Amniotic stem cell (primary cell): ENCODE measurements at places on chromosomes 3 and 15.

DNA sequence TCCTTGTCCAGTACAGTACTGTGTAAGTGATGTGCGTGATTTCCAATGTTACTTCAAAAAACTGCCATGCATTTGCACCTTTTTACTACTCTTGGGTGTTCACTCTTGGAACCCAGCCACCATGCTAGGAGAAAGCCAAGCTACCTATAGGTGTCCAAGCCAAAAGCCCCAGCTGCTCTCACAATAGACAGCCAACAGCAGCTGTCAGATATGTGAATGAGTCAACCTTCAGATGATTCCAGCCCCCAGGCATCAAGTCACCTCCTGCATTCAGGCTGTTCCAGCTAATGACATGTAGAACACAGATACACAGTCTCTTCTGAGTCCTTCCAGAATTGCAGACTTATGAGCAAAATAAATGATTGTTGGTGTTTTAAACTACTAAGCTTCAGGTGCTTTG is 417.7 kb upstream of the TGFBR2 start:
- DNase-seq, result no peak

DNA sequence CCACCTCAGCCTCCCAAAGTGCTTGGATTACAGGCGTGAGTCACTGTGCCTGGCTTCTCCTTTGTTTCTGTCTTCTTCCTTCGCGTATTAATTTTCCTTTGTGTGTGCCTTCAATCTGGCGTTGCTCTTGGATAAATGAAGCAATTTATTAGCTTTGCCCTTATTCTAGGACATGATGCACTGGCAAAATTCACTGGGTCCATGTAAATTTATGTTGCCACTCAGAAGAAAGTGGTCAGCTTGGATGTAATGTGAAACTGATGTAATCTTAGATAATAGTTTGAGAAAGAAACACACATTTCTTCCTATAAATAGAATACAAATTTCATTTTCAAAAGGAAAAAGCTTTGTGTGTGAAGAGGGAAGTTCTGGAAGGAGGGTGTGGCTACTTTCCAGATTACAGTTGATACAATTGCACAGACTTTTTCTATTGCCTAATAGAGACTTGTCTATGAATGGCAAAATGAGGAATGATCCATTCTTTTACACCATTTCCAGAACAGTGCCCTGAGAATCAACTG is 23.3 kb upstream of the ATP1B3 start:
- DNase-seq, result no peak

- DNase-seq, result no peak
These were observed 101.7 kb downstream of the CD200R1L start for GRCh38 chr3:112744825-112745566.

- DNase-seq, result no peak
These were observed 115.8 kb upstream of the CTDSPL start for GRCh38 chr3:37745921-37746320.

DNA sequence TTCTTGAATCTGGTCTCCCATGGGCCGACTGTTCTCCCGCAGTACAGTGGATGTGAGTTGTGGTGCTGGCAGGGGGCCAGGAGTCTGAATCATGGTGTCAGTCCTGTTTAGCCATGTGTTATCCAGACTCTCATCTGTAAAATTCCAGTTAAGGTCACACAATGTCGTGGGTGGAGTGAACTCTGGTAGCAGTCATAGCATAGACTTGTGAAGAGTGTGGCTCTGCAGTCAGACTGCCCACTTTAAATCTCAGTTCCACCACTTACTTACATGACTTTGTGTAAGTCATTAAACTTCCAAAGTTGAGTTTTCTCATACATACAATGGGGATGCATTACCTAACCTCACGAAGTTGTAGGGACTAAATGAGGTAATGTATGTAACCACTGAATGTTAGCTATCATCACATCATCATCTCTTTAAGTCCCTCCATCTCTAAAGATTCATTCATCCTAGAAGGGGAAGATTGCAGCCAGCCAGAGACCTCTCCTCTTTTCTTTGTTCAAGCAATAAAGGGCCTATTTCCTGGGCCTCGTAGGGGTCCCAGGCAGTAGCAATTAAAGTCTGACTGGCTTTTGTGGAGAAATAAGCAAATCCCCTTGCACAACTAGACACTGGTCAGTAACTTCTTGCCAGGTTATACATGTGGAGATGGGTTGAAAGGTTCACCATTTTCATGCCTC is 93.9 kb downstream of the PCCB start:
- peak; percentile 72 for DNase-seq

DNA sequence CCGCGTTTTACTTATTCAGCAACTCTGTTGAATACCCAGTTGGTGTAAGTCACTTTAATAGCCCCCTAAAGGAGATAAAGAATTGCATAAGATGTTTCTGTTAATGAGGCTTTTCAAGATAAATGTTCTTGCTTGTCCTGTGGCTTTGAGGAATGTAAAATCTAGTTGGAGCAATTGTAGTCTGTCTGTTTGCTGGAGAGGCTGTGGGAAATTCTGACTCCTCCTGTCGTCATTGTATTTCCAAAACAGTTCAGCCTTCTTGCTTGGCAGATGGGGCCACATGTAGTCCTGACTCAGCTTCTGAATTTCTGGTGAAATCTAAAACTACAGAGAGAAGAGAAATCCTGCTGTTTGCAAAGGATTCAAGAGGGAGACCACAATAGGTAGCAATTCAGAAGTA is 114.4 kb downstream of the RYR3 start:
- DNase-seq, result no peak

DNA sequence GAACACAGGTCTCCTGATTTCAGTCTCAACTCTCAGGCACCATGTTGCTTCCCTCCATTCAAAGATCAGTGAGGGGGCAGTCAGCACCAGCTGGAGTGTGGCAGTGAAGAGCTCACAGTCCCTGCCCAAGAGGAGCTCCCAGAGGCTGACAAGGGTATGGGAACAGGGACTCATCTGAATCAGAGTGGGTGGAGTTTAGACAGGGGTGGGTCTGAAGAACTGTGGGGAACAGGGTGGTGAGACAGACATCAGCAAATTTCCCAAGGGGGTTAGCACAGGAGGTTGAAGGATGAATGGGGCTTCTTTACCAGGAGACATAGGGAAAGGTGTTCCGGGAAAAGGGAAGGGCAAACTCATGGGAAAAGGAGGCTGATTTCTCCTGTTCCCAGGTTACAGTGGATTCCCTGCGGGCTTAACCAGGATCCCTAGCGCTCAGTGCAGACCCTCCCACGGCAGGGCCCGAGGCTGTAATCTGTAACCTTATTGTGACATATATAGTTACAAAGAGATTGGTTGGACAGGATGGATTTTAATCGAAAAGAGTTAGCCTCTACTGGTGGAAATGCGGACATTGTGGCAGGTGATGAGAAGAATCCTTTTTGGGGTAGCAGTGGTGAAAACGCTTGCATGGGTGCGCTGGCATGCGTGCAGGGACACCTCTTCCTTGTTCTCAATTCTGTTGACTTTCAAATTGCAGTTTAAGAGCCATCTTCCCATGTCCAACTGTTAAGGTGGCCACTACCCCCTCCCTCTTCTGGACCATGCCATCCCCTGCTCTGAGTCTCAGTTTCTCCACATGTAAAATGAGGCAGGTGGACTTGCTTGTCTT is 160.3 kb downstream of the SMAD6 start:
- no peak for DNase-seq

DNA sequence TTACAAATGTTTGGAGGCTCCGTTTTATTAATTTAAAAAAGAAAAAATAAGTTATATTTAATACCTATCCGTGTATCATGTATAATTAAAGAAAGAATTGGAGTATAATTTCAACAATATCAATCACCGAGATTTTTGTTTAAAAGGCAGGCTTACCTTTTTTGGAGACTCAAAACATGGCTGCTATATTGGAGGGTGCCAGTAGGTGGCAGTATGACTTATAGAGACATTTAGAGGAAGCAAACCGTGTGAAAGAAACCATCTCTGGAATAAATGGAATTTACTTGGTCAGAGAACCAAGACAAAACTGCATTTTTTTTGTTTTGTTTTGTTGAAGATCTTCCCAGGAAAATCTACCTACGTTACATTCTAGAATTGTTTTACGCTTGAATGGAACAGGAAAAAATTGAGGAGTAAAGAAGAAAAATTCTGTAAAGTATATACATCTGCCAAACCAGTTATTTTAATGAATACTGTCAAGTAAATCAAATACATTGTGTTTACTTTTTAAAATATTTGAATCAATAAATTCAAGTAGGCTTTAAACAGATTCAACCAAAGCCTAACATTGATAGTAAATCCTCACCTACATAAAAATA is 802.6 kb upstream of the ALCAM start:
- DNase-seq, result no peak

GRCh38 chr3:114706591-114707232 is 412.9 kb downstream of the TIGIT start:
- DNase-seq, result peak; percentile 5

GRCh38 chr15:27017168-27017809 is 46.3 kb downstream of the GABRG3 start:
- no peak for DNase-seq

GRCh38 chr3:11589706-11590105 is 54.0 kb downstream of the VGLL4 start:
- DNase-seq, result no peak

DNA sequence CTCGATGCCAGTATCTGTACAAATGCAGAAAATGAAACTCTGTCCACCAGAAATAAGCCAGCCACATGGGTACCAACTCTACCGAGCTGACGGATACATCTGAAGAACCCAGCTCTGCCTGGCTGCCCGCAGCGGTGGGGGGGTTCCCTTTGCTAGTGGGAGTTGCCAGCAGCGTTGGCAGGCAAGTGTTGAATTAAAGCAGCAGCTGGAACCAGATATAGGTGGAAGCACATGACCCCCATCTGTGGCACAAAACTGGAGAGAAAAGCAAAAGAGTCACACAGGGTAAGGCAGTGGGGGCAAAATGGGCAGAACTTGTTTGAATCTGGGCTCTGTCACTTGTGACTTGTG is 17.9 kb downstream of the CRYGS start:
- no peak for DNase-seq

GRCh38 chr3:25444273-25444672 is 16.2 kb downstream of the RARB start:
- no peak for DNase-seq

DNA sequence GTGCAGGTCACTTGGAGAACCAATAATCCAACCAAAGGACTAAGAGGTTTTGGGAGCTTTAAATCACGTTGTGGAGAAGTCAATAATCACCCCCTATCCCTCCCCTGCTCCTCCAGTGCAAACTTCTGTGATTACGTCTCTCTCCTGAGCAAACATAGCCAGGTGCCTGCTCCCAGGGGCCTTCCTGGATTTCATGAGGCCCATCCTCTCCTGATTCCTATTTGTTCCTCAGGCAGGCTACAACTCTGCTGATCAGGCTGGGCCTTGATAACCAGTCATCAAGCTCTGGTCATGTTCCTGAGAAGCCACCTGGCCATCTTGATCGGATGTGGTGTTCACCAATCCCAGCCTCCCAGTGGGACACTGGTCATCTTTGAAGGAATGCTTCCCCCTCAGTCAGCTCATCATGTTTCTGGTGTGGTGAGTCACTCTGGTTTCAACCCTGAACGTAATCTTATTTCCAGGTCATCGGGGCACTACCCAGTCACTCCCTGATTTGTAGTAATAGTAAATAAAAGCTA is 2.9 kb upstream of the ZNF710 start:
- DNase-seq, result no peak

- DNase-seq, result no peak
These were observed 21.4 kb downstream of the HDAC11 start for GRCh38 chr3:13501521-13501920.

- DNase-seq, result no peak
These were observed 43.6 kb downstream of the EDEM1 start for GRCh38 chr3:5231074-5231473.

DNA sequence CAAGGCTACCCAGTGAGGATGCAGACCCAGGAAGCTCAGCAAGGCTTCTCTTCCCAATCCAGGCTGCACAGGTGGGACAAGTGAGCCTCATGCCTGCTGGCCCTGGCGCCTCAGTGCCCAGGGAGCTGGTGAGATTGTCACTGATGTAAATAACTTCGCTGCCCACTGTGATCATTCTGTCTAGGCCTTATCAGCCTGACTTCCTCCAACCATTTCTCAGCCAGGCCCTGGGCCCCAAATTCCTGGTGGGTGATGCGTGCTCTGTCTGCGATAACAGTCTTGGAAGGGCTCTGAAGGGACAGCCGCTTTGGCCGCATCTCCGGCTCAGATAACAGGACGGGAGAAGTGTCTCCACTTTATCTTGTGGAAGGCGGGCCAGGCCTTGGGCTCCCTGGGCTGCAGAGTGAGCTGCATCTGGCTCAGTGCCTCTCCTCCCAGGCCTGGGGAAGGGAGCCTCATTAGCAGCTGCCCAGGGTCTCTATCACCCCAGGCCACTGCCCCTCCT is 2.2 kb upstream of the FBLN2 start:
- no peak for DNase-seq

GRCh38 chr15:61768131-61768530 is 292.1 kb downstream of the VPS13C start:
- no peak for DNase-seq

GRCh38 chr3:146536681-146537080 is 7.7 kb downstream of the PLSCR1 start:
- no peak for DNase-seq

DNA sequence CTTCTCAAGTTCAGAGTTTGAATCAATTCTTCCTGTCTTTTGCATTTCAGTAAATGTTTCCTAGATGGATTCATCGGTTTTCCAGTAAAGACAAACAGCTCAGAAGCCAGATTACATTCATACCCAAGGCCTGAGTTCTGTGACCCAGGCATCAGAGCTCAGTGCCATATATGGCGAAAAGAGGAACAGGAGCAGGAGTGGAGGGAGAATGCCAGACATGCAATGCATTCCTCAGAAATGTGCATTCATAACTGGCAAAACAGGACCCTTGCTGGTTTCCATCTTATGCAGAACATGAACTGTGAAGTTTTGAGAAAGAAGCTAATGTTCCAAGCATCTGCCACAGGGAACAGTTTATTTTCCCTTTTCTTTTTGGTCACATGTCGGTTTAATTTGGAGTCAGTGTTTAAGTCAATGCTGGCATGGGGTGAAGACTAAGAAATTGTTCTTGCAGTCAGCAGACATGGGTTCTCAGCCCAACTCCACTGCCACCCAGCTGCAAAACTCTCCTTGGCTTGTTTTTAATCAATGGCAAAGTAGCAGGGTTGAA is 116.5 kb downstream of the LPP start:
- peak; percentile 59 for DNase-seq

DNA sequence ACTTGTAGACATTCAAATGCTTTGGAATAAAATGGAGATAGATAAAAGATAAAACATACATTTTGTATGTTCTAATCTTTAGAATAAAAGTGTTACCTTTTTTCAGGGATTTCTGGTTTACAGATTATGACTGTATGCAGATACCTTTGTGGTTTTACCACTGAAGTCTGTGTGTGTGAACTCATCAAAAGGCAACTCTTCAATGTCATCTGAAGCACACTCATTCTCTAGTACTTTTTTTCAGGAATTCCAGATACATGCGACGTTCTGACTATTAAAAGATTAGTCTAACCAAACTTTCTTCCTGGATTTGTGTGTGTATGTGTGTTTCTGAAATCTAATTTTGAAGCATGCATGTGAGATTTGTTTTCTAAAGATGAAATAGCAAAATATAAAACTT is 188.6 kb downstream of the NLGN1 start:
- peak; percentile 1 for DNase-seq

- DNase-seq, result no peak
These were observed 30.6 kb downstream of the ACP3 start for GRCh38 chr3:132347811-132348210.
